ENCODE measurements at places on chromosomes 12 and 14. TPM values are rescaled to one million over a fixed set of nuclear protein-coding genes. Genes with fewer than 3 reads are reported as not detected.

HCAR1 gene
- 0.07 TPM for total RNA-seq

DNA sequence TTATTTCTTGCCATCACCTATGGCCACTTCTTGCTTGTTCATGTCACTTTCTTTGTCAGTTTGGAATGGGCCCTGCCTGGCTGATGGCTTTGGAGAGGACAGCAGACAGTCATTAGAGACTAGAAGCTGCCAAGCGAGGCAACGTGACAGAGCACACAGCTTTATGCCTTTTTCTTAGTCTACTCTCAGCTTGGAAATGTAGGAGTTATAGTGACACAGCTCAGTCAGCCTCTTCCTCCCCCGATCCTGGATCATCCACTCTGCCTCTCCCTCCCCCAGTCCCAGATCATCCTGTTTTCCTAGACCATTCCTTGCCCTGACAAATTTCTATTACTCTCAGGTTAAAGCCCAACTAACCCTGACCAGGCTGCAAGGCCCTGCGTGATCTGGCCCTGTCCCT is 26.6 kb downstream of the ETV6 start:
- DNase-seq = no peak

PMCH gene
- not detected for total RNA-seq

GRCh38 chr14:31320922-31321766 is 99.2 kb downstream of the HEATR5A start:
- DNase-seq = no peak

DNA sequence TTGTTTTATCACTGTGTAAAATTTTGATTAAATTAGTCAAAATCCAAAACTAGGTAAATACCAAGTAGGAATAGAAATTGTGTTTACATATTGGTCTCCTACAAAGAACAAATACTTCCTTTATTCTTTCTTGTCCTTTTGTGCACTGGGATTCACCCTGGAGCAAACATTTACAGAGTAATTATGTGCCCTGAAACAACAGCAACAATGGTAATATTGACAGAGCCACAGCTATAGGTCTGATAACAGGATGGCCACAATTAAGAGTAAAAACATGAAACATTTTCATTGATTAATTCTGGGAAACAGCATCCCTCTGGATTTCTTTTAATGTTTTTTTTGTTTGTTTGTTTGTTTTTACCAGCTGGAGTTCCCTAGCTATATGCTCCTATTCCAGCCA is 61.2 kb downstream of the SLC38A6 start:
- no peak for DNase-seq

- DNase-seq = no peak
Measured at GRCh38 chr12:49272790-49273725, 8.2 kb downstream of the TUBA1C start.

GRCh38 chr12:65156366-65156841 is 13.0 kb upstream of the LEMD3 start:
- DNase-seq = no peak

DNA sequence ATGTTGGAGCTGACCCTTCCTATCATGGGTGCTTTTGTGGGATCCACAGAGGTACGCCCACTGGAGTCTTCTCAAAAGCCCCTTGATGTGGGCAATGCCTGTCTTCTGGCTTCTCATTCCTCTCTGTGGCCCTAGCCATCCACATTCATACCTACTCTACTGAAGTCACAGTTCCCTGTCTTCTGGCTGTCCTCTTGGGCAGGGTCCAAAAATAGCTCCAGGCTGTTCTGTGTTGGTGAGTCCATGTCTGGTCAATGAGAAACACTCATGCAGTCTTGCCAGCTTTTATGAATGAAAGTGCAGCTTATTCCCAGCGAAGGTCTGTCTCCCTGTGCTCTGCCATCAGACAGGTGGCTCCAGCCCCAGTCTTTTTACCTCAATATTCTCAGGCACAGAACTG is 135.9 kb upstream of the MDM1 start:
- DNase-seq = no peak

DNA sequence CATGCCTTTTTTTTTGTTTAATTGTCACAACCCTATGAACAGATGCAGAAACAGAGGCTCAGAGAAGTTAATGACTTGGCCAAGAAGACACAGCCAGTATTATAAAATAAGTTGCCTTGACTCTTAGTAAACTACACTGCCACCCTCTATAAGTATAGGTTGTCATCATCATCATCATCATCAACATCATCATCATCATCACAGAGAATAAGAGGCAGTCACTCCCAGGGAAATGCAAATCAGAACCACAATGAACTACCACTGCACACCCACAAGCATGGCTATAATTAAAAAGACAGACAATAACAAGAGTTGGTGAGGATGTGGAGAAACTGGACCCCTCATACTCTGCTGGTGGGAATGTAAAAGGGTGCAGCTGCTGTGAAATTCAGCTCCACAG is 23.2 kb upstream of the C12orf76 start:
- no peak for DNase-seq

GRCh38 chr12:55693323-55694187 is 14.1 kb downstream of the ITGA7 start:
- no peak for DNase-seq

GRCh38 chr12:50401500-50402081 is 906 bp downstream of the LARP4 start:
- DNase-seq = no peak

DNA sequence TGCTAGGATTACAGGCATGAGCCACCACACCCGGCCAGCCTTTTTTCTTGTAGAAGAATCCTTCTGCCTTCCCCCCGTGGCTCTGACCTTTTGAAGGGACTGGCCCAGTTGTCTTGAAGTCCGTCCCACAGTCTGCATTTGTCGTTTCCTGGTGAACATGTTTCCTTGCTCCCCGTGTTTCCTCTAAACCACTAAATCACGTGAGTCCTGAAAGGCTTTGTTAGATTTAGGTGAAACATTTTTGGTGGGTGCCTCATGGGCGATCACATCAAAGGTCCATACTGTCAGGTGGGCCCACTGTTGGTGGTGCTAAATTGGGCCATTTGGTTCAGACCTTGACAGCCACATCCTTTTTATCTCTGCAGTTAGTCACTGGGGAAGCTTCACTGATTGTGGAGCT is 26.3 kb downstream of the MLXIP start:
- DNase-seq = peak; percentile 38
